CD8-positive, alpha-beta memory T cell (primary cell): ENCODE measurements at places on chromosomes 3 and 15.

- DNase-seq: no peak
Measured at GRCh38 chr15:62874064-62874463, 168.5 kb upstream of the TPM1 start.

DNA sequence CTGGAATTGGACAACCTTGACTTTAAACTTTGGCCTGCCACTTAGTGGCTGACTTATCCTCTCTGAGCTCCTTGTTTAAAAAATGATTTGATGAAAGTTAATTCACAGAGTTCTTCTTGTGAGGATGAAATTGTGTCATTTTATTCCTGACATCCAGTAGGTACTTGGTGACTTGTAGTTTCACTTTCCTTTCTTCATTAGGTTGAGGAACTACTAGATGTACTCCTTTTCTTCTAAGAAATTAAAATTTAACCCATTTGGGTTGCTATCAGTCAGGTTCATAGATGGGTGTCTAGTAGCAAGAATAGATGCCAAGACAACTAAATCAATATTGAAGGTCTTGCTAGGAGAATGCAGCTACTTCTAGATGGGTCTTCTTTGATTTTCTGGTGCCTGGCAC, 5.2 kb downstream of the NR1D2 start:
- no peak for DNase-seq

GRCh38 chr3:3553236-3553635, 246.0 kb upstream of the LRRN1 start:
- DNase-seq: no peak

GRCh38 chr3:49428752-49429080, 408 bp downstream of the NICN1 start:
- no peak for DNase-seq

DNA sequence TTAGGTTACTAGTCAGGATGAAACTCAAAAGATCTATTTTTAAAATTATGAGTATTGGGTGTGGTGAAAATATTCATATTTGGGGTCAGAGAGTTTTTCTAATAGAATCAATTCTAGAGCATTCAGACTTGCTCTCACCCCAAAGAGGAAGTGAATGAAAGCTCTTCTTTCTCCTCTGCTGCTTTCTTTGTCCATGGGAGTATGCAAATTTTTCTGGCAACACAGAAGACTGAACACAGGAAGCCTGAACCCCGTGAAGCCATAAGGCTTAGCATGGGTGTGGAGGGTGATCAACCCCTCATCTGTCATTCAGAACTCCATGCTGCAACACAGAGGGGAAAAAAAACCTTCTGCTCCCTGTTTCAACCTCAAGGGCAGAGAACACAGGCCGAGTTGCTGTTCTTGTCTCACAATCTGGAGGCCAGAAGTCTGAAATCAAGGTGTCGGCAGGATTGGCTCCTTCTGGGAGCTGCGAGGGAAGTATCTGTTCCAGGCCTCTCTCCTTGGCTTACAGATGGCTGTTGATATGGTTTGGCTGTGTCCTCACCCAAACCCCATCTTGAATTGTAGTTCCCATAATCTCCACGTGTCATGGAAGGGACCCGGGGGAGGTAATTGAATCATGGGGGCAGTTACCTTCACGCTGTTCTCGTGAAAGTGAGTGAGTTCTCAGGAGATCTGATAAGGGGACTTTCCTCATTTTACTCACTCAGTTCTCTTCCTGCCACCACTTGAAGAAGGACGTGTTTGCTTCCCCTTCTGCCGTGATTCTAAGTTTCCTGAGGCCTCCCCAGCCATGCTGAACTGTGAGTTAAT, 33.7 kb upstream of the CD47 start:
- DNase-seq: peak; percentile 68

DNA sequence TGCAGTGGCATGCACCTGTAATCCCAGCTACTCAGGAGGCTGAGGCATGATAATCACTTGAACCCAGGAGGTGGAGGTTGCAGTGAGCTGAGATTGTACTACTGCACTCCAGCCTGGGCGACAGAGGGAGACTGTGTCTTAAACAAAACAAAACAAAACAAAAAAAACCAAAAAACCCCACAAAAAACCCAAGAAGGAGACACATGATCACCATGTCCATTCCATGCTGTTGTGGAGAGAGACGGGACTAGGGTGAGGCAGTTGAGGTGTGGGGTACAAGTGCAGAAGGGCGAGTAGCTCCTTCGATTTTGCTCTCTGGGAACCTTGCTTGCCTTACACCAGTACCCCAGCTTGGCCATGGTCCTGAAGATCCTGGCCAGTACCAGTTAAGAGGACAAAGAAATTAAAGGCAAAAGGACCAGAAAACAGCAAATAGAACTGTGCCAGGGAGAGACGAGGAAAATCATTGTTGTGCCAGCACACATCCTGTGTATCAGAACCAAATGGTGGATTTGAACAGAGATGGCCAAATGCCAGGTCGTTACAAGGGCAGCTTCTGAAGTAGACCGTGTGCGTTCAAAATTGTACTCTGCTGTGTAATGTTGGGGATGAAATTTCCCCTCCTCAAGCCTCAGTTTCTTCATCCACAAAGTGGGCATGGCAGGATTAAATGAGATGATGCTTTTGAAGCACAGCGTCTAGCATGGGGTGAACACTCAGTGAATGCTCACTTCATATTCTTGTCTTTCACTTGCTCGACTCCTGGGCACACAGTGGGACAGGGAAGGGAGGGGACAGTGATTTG, 42.9 kb upstream of the CTSH start:
- DNase-seq: no peak

DNA sequence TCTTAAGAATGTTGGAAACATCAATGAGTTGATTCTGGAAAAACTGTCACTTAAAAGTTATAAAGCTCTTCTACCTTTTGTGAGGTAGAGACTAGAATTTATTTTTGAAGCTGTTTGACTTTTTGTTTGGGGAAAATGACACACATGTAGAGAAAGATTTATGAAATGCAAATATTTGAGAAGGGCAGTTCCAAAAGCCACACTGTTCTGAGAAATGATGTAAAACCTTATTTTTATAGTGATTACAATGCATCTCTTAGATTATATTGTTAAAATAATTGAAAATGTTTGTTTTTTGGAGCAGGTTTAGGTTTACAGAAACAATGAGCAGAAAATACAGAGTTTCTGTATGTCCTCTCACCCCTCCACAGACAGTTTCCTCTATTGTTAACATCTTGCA, 116.1 kb upstream of the CMC1 start:
- no peak for DNase-seq

- DNase-seq: no peak
Measured at GRCh38 chr15:87120555-87120954, 1040.9 kb downstream of the AGBL1 start.
